Activated CD8-positive, alpha-beta memory T cell treated with anti-CD3 and anti-CD28 coated beads for 1 hour (primary cell): ENCODE measurements at places on chromosomes 5 and 9.

DNA sequence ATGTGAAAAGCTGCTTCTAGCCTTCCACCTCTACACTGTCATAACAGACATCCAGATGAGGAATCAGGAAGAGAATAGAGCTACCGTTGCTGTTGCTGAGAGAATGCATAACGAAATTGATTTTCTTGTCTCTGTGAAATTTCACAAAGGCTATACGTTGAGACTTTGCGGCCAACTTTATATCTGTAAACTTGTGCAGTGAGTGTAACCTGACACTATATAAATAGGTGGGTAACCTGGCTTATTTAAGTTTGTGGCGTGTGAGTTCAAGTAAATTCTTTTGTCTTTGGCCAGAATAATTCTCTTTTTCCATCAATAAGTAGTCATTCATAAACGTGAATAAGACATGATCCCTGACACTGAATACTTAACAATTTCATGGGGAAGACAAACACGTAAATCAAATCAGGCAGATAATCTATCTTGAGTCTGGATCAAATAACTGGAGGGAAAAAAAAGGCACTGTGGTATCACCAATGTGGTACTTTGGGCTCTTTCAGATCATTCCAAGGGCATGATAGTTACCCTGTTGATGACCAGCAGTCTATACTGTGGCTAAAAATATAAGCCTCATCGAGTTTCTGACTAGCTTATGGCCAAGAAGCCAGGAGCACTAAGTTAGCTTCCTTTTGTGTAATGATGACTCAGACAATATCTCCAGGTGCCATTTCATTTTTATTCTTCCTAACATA is 98.2 kb upstream of the RASA1 start:
- DNase-seq: no peak

- DNase-seq: no peak
Measured at GRCh38 chr9:97564291-97565175, 63.1 kb downstream of the TMOD1 start.

DNA sequence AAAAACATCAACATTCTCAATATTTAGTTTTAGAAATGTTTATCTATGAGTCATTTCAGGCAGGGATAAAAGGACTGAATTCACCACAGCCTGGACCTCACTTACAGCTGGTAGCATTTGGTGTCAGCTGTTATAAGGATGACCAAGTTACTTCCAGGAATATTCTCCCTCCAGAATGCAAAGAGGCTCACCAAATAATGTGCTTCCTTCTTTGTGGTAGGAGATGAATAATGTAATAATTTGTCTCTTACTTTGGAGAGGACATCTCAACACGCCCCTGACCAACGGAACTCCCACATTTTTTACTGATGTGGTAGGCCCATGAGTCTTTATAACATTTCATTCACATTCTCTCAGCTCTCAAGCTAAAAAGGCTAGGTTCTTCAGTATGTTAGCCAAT is 825.9 kb upstream of the GRAMD2B start:
- no peak for DNase-seq

DNA sequence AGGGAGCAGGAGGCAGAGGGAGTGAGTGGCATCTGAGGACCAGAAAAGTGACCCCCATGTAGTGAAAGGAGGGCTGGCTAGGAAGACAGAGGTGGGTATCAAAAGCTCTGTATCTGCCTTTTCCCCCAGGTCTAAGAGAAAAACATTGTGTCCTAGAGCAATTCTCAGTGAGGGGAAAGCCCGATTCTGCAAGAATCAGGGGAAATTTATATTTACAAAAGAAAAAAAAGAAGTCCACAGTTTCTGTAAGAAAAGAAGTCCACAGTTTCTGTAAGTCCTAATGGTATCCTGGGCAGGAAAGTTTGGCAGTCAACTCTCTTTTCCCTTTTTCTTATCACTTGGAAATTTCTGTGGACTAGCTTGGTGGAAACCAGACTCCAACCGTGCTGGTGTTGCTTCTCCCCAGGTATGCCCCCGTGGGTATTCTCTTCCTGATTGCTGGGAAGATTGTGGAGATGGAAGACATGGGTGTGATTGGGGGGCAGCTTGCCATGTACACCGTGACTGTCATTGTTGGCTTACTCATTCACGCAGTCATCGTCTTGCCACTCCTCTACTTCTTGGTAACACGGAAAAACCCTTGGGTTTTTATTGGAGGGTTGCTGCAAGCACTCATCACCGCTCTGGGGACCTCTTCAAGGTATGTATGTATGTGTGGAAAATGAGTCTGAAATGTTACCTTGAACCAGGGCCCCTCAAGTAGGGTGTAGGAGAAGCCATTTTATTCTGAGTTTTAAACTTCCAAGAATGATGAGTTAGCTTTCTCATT is 73.0 kb downstream of the SLC1A3 start:
- DNase-seq: no peak

DNA sequence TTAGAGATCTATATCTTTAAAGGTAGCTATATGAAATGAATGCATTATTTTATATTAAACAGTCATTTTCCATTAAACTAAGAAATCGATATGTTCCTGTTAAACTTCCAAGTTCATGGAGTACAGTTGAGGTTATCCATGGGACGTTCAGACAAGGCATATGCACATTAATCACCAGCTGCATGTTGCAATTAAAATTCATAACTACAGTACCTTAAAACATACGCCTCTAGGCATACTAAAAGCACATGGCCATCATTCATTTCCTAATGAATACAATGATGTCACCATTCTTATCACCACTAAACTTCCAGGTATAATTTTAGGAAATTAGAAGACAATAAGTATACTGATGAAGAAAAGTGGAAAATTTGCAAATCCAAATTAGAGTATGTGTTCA is 174.3 kb downstream of the CDH12 start:
- DNase-seq: no peak

DNA sequence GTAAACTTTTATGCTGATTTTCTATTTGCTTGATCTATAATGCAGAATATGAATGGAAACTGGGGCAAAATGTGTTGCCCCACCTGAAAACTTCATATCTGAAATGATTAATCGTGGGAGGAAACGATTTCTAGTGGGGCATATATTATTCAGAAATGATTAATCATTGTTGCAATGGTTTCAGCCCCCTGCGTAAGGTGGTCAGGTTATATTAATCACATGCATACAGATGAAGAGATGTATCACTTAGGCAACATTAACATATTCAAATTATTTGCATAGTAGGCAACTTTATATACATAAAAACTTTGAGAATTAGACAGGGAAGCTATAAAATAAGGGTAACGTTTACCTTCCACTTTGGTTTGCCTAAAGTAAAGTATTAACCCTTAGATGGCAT is 49.8 kb downstream of the LSM11 start:
- no peak for DNase-seq
